Central memory CD4-positive, alpha-beta T cell (primary cell): ENCODE measurements at places on chromosomes 5 and 9.

DNA sequence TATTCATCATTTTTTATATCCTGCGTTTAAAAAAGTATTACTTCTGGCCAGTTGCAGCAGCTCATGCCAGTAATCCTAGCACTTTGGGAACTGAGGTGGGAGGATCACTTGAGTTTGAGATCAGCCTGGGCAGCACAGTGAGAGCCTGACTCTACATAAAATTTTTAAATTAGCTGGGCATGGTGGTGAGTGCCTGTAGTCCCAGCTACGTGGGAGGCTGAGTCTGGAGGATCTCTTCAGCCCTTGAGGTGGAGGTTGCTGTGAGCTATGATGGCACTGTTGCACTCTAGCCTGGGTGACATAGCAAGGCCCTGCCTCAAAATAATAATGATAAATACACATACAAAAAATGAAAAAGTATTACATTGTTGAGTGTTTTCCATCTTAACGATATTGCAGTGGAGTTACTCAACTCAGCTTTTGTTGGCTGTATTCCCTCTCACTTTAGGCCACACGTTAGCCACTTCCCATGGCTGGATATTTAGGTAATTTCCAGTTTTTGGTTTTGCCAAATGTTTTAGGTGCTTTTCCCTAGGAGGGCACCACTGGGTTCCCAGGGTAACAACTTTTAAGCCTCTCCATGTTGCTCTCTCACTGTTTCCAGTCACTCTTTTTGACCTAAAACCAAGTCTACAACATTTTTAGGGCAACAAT, 20.6 kb downstream of the SHB start:
- DNase-seq = no peak

GRCh38 chr5:62306323-62306895, 403 bp downstream of the KIF2A start:
- no peak for DNase-seq

- no peak for DNase-seq
Observed at GRCh38 chr5:17360879-17361278, 137.2 kb upstream of the TAF11L2 start.

GRCh38 chr9:90107726-90108655, 503.2 kb downstream of the GADD45G start:
- no peak for DNase-seq

DNA sequence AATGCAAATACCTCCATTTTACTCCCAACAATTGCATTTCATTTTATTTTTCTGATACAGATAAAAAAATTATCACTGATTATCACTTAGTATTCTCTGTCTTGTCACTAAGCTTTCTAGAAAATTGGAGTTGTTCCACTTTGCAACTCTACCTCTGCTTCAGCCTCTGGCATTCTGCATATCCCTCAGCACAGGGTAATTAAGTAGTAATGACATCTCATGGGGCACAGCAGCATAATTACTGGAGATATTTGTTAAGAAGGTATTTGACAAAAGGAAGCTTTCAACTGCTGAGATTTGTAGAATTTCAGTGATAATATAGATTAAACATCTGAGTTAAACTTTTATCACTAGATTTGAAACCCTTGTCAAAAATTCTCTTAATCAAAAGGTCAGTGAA, 446.2 kb downstream of the HTR1A start:
- DNase-seq = no peak

DNA sequence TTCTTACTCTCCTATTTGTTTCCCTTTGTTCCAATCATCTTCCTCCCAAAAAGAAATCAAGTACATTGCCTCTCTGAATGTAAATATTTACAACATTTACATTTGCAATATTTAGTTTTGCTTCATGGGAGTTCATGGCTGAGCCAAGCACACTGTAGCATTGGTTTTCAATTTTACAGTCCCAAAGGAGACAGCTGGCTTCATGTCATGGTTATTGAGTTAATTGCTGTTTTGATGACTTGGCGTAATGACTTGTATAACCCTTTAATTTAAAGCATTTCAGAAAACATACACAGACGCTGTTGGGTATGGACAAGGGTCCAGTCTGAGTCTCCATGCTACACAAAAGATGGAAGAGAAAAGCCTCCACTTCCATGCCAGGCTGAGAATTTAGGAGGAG, 25.6 kb upstream of the VLDLR start:
- DNase-seq = no peak

GRCh38 chr5:1297243-1297642, 2.4 kb upstream of the TERT start:
- DNase-seq = no peak

DNA sequence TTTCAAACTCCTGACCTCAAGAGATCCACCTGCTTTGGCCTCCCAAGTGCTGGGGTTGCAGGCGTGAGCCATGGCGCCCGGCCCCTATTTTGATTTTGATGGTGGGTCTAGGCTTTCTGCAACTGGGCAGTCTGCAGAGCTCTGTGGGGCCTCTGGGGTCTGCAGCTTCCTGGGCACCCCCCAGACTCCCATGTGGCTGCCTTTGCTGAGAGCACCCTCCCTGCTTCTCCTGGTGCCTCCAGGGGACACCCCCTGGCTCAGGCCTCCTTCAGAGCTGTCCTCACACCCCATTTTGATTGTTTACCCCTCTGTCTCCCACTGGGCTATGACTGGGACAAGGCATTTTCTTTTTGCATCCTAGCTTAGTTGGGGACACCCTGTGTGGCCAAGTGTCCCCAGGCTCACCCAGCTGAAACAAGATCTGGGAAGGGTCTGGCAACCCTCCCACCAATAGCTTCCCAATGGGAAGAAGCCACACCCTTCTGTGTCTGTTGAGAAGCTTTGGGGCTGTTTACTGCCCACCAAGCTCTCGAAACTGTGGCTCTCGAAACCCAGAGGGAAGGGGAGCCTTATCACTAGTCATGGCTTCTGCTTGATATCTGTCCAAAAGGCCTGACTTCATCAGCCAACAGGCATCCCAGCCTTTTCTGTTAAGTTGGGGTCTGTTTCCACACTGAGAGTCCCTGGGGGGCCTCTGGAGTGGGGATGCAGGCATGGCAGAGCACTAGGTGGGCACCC, 204.4 kb upstream of the IER5L start:
- no peak for DNase-seq

- DNase-seq = no peak
Observed at GRCh38 chr9:108052431-108053080, 563.0 kb upstream of the KLF4 start.

DNA sequence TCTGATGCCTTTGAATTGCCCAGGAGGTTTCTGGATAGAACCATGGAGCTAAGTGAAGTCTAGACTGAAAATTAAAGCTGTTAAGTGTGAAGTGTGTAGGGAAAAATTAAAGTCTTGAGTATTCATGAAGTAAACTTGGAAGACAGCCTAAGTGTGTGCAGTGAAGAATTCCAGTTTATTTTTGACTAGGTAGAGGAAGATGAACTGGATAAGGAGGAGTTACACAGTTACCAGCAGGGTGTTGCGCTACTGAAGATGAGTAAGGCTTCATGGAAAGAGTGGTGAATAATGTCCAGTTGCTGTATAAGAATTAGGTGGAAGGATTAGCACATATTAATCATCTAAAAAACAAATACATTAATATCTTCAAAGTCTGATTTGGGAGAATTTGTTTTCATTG, 5.7 kb upstream of the CHD1 start:
- DNase-seq = no peak

- no peak for DNase-seq
Observed at GRCh38 chr9:127107929-127108876, 14.2 kb downstream of the ANGPTL2 start.

GRCh38 chr9:304519-305185, 90.0 kb downstream of the DOCK8 start:
- DNase-seq = peak; percentile 68

DNA sequence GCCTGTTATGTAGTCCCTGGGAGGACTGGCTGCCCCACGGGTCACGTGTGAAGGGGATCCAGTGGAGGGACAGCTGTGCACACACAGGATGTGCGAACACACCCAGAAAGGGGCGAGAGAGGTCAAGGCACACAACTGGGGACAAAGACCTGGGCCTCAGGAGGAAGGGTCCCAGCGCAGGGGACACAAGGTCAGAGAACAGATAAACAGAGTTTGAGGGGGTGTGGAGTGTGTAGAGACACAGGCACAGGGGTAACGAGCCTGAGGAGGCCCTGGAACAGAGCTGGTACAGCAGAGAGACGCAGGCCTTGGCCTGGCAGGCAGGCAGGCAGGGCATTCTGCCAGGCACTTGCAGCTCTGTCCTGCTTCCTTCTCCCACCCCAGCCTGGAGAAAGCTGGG, 14.8 kb upstream of the PSMD5 start:
- DNase-seq = no peak
